ENCODE measurements at places on chromosomes 1 and 21.

DNA sequence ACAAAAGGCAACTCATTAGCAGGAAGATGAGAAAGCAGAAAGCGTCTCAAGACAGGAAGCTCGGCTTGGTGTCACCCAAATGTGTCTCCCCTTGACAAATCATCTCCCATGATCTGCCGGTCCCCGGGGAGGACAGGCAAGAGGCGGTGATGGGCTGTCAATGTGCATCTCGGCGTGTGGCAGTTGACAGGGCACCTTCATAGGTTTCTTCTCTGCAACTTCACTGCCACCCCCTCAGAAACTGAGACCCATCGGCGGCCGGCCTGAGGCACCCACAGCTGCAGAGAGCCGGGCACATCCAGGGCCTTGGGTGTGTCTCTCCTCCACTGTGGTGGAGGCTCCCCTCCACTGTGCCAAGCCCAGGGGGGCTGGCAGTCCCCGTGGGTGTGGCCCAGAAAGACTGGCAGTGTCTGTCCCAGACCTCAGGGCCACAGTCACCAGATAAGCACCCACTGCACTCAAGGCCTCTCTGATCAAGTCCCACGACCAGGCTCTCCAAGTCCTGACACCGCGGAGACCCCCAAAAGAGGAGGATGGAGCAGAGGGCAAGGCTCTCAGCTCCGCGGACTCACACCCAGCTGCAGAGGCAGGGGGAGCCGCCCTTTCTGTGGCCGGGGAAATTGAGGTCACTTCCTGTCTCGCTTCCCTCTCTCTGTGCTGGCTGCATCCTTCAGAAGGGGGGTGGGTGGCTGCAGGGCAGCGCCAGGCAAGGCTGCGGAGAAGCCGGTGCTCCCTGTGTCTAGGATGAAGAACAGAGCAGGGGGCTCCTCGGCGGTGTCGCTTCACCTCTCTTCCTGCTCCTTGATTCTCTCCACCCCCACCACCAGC is 39.6 kb upstream of the LBR start:
- DNase-seq, result peak; percentile 55

DNA sequence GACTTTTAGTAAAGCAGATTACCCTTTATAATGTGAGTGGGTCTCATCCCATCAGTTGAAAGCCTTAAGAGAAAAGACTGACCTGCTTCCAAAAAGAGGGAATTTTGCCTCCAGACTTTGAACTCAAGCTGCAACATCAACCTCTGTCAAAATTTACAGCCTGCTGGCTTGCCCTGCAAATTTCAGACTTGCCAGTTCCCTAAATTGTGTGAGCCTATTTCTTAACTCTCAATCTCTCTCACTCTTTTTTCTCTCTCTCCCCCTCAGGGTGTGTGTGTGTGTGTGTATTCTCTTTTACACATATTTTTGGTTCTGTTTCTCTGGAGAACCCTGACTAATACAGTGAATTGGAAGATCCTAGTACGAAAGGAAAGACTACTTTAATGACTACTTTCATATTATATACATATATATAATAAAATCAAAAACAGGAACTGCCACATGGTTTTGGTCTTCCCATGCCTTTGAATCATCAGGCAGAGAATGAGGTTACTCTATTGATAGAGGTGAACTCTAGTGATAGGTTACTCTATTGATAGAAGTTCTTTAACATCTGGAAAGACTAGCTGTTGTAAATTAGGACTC is 6.4 kb downstream of the OR2C3 start:
- no peak for DNase-seq

- no peak for DNase-seq
Measured at GRCh38 chr1:115113766-115114165, 24.5 kb upstream of the TSPAN2 start.

DNA sequence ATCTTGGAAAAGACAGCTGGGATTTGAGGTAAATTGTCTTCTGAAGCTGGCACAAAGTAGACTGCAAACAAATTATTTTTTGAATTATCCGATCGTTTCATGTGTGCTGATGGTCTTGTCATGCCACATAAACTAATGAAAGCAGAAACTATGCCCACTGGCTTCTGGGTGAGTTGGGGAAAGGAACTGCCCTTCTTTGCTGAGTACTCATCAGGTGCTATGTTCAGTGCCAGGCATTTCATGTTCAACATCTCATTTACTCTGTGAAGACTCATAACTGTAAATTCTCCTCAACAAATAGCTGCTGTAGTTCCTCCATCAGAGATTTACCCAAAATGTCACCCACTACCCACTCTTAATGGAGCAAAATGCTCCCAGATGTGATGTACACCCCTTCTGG is 1.2 kb downstream of the TRIT1 start:
- DNase-seq, result no peak

GRCh38 chr1:76257823-76258222 is 183.3 kb downstream of the ST6GALNAC3 start:
- no peak for DNase-seq

GRCh38 chr21:31331231-31331630 is 12.8 kb downstream of the TIAM1 start:
- DNase-seq, result no peak

GRCh38 chr21:42725416-42725930 is 72.1 kb downstream of the PDE9A start:
- no peak for DNase-seq

DNA sequence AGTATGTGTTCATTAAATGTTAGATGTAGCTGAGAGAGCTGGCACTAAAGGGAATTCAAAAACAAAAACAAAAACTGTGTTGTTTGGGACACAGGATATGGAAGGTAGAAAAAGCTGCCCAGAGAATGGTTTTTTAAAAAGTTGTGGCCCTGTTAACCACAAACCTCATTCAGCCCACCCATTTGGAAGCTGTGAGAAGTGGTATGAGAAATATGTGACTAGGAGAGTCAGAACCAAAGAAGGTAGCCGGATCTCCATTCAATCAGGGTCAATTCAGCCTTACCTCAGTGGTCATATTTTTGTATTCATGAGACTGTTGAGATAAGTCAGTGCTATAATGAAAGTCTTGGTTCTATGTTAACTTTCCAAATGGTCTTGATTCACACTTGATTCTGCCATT is 29.8 kb upstream of the CACYBP start:
- no peak for DNase-seq

DNA sequence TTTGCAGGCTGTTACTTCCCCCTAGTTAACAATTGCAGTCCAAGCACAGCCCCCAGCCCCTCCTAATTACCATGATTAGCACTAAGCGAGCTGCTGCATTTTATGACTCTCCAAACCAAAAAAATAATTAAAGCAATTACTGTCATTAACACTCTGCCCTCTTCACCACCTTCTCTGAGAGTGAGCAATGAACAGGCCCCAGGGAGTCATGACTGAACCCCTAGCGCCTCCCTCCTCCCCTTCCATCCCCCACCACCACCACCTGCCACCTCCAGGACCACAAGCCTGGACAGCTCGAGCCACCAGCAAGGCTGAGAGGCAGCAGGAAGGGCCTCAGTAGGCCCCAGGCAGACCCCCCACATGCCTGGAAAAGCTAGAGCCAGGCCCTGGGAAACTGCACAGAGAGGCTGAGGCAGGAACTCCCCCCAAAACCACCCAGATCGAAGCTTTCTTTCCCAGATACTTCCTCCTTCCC is 35.5 kb upstream of the ZC3H12A start:
- DNase-seq, result no peak

DNA sequence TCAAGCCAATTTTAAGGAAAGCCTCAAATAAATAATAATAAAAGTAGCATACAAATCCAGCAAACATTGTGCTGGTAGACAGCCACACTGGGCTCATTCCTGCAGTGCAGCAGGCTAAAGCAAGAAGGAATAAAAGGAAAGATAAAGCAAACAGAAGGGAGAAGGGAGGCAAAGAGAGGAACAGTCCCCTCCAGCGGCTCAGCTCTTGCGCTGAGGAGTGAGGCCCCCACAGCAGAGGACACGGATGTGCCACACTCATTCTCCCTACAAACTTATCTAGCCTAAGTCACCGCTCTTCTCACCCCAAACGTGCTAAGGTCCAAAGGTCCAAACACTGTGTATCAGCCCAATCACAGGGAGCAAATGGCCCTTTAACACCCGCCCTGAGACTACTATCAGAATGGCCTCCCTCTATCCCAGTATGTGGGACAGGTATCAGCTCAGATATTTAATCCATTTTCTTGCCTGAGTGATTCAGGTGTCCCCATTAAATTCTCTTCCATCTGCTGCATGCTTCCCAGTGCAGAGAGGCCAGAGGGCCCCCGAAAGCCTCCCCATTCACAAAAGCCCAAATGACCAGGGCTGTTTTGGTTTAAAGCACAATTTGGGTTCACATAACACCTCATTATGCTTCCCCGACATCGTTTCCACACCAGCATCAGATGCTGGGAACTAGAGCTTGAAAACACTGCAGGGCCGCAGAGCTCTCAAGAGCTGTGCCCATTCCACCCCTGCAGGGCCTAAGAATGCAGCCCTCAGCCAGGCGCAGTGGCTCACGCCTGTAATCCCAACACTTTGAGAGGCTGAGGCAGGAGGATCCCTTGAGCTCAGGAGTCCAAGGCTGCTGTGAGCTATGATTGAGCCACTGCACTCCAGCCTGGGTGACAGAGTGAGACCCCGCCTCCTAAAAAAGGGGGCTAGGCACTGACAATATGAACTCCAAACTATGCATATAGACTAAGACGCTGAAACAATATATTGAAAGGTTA is 17.8 kb downstream of the CAPZB start:
- no peak for DNase-seq

DNA sequence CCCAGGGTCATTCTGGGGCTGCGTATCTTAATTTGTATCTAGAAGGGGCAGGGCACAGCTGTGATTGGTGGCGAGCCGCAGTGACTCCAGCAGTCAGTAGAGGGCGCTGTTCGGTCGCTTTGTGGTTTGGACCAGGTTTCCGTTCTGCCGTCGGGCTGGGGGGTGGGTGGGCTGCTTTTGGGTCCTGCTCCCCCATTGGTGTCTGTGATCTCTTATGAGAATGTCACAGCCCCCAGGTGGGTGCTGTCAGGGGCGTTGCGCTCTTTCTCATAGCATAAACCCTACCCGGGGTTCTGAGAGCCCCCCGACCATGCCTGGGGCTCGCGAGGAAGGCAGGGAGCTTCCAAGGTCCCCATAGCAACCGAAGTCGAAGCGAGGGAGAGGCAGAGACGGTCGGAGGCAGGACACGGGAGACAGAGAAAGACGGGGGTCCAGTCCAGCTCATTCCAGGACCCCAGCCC is 5.4 kb downstream of the TFF3 start:
- DNase-seq, result peak; percentile 52

DNA sequence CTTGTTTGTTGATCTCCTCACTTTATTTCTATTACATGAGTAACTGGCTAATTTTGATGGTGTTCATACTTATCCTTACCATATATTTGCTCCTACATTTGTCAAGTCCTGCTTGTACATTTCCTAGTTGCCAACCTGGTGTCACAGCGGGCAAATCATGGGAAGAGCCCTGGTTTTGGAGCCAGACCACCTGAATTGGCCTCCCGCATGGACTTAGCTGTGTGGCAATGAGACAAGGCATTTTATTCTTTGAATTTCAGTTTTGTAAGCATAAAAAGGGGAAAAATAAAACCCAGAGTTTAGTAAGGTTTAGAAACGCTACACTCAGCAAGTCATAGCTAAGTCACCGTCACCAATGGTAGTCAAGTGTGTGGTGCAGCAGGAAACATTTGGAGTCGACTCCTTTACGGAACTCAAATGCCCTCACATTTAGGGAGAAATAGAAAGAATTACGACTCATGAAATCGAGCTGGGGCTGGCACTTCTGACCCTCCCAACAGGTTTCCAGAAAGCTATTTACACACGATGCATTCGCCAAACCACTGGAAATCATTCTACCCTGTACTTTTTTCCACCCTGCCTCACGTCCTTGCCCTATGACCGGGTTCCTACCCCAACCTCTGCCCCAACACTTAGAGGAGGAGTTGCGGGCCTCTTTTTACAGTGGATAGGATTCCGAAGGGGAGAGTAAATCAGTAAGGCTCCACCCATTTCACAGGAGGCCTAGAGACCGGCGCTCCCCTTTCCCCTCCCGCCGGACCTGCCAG is 492 bp upstream of the PGM1 start:
- no peak for DNase-seq

- no peak for DNase-seq
Measured at GRCh38 chr1:210125143-210125542, 107.5 kb upstream of the SERTAD4 start.

- no peak for DNase-seq
Measured at GRCh38 chr1:4460651-4461050, 193.8 kb upstream of the AJAP1 start.

- peak; percentile 13 for DNase-seq
Measured at GRCh38 chr1:151720974-151721787, at the start of gene RIIAD1. TSS of gene RIIAD1 (plus strand) at chr1:151721522. CDS start at chr1:151721537, 15 bp downstream.

- DNase-seq, result no peak
Measured at GRCh38 chr21:16309250-16309971, 579.6 kb downstream of the USP25 start.

DNA sequence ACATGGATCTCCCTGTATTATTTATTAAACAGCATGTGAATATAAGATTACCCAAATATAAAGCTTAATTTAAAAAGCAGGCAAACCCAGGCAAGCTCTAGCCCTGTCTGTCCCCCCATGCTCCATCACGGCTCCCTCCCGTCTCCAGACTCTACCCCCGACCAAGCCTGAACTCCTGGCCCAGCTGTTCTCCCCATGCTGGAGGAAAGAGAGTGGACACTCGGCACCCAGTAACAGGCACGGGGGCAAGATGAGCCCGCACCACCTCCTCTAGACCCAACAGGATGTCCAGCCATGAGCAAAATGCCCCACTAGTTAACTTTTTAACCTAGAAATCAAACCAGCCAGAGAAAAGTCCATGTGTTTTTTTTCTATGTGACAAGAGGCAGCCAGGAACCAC is 19.3 kb downstream of the SLC19A1 start:
- DNase-seq, result no peak

- peak; percentile 52 for DNase-seq
Measured at GRCh38 chr1:46197964-46198811, at the start of gene POMGNT1. TSS of gene POMGNT1 (minus strand) at chr1:46198434. CDS start at chr1:46197821, 613 bp downstream.

DNA sequence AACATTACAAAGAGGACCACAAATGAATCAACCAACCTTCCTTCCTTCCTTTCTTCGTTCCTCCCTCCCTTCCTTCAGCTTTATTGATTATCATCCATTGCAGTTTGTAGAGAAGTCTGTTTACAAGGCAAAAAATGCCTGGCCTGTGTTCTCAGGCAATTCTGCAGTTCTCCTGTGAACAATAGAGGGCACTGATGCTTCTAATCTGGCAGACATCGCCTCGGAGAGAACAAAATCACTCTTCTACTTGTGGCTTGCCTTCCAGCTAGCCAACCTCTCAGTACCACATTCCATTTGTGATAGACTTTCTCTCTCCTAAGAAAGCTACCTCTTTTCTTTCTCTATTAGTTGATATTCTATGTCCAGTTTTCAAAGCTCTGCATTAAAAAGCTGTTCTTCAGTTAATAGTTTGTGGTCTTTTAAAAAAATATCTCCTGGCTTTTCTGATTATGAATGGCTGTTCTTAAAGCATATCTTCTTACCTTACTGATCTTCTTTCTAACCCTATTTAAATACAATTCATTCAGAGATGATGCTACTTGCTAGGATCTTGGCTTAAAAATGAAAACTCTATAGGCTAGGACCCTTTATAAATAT is 26.9 kb upstream of the ESRRG start:
- no peak for DNase-seq

DNA sequence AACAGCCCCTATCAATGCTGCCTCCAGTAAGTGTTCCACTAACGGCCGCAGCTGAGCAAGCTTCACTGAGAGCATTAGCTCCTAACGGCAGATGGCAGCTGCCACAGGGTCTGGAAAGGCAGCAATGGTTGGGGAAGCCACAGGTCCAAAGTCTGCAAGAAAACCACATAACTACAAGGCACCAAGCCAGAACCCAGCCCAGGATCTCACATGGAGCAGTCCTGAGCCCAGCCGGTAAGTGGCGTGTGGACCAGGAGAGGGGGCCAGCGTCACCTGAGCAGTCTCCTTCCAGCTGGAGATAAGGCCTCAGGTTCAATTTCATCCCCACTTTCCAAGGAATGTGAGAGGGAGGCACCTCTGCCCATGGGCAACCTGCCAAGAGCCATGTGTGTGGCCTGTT is 13.2 kb downstream of the SYT2 start:
- DNase-seq, result no peak

All from stimulated activated CD8-positive, alpha-beta memory T cell treated with anti-CD3 and anti-CD28 coated beads, Interleukin-7, amount 100 ng/mL, for 1 hour (primary cell).